ENCODE measurements at places on chromosomes 2 and 18. TPM values are rescaled to one million over a fixed set of nuclear protein-coding genes. Genes with fewer than 3 reads are reported as not detected.

Gene SERPINB8
- total RNA-seq, result 7.2 TPM

Gene TACR1
- total RNA-seq, result not detected

Gene CYTIP
- not detected for total RNA-seq

Gene C2orf42
- 14.3 TPM for total RNA-seq

Gene PLCL1
- total RNA-seq, result not detected

Gene ANKRD30BL
- total RNA-seq, result not detected

Gene TXNDC2
- 0.11 TPM for total RNA-seq

Gene ARHGAP25
- total RNA-seq, result not detected
